Testis (tissue), 5 donors: ENCODE measurements at places on chromosomes 4 and X. TPM values are rescaled to one million over a fixed set of nuclear protein-coding genes. Genes with fewer than 3 reads are reported as not detected.

DNA sequence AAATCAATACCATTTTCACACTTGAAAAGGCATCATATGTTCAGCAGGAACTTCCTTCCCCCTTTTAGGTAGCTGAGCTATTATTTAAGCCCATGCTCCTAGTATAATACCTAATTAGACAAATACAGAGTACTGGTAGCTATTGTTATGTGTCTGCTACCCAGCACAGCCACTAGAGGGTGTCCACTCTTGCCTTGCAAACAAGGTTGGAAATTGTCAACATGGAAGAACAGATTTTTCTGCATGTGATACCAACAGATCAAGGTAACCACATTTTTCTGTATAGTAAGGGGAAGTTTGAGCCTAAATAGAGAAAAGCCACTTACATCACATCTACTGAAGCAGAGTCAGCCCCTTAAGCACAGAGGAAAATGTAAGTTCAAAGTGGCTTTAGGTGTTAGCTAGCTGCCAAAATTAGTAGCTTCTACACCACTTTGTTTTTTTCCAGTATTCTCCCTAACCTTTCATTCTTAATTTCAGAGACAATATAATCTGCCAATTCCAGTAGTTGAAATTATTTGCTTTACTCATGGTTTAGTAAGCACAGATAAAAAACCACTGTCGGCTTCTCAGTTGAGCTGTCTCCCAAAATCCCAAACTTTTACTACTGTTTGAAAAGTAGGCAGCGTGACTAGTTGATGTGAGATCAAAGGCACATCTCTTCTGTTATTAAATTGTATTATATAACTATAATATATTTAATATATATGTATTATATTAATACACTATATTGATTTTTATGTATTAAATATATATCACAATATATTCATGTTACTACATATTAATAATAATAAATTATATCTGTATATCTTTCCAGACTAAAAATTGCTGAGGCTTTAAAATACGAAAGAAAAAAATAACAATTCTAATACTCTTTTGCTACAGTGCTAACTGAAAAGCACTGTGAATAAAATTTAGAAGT, 38.2 kb downstream of the EDNRA start:
- no peaks in the 10 kb centered on the region for H3K36me3 ChIP-seq
- no peak overlapping the region for H3K27ac ChIP-seq
- H3K4me1 ChIP-seq, result no peaks in the 10 kb centered on the region
- no peak overlapping the region for H3K4me3 ChIP-seq
- no peaks in the 10 kb centered on the region for H3K27me3 ChIP-seq
- DNase-seq, result peak; percentile 82

DNA sequence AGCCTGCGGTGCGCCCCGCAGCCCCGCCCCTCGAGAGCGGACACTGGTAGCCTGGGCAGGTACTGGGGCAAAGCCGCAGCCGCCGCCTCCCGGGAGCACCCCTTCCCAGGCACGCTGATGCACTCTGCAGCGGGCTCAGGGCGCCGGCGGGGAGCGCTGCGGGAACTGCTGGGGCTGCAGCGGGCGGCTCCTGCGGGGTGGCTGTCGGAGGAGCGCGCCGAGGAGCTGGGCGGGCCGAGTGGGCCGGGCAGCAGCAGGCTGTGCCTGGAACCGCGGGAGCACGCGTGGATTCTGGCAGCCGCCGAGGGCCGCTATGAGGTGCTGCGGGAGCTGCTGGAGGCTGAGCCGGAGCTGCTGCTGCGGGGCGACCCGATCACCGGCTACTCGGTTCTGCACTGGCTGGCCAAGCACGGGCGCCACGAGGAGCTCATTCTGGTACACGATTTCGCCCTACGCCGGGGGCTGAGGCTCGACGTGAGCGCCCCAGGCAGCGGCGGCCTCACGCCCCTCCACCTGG, 401 bp downstream of the SOWAHD start:
- H3K4me3 ChIP-seq, result peak overlapping the region; percentile 37
- no peaks in the 10 kb centered on the region for H3K4me1 ChIP-seq
- no peaks in the 10 kb centered on the region for H3K27me3 ChIP-seq
- DNase-seq, result no peak
- H3K27ac ChIP-seq, result peak overlapping the region; percentile 39

DNA sequence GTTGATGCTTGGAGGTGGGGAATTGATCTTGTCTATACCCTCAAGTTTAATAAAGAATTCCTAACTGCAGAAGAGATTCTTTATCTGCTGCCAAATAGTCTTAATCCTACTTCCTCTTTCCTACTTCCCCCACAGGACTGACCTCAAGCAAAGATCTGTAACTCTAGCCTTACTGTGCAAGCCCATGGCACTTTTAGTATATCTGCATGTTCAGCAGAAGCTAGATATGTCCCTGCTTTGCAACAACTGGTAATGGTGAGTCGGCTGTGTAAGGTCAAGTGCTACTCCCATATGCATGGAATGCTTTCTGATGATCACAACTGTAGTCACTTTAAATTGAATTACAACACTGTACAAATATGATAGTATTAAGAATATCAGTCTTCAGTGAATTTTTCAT, 26.3 kb upstream of the PDS5A start:
- no peaks in the 10 kb centered on the region for H3K36me3 ChIP-seq
- H3K4me1 ChIP-seq, result no peaks in the 10 kb centered on the region
- no peaks in the 10 kb centered on the region for H3K27me3 ChIP-seq

GRCh38 chr4:81503586-81503985, 31.9 kb upstream of the RASGEF1B start:
- H3K27ac ChIP-seq, result no peak overlapping the region
- no peaks in the 10 kb centered on the region for H3K36me3 ChIP-seq
- no peaks in the 10 kb centered on the region for H3K27me3 ChIP-seq
- H3K4me3 ChIP-seq, result no peak overlapping the region

The PLXNB3 gene
- 49.3 TPM for total RNA-seq

The COX7B2 gene
- total RNA-seq, result 14.3 TPM

DNA sequence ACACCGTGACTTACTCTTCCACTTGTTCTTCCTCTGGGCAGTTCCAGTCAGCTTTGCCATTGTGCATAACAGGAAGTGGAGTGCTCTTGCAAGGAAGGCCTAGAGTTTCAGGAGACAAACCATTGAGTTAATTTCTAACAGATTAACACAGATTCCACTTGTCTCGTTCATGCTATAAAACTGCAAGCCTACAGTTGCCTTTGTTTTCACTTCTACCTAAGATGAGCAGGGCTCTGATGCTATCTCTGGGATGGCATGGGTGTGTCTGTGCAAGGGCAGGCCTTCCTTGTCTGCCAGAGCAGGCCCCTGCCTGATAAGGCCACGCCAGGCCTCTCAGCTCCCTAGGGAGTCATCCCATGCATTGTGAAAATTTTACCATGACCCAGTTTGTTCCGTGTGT, 67.7 kb upstream of the PGRMC2 start:
- H3K4me3 ChIP-seq, result no peak overlapping the region
- peaks cover 9% of the 10 kb centered on the region for H3K4me1 ChIP-seq
- no peak for DNase-seq
- H3K27ac ChIP-seq, result no peak overlapping the region

The GEMIN8 gene
- 23.6 TPM for total RNA-seq

The PAGE4 gene
- total RNA-seq, result 0.94 TPM

GRCh38 chr4:83552924-83553323, 17.0 kb downstream of the GPAT3 start:
- DNase-seq, result no peak
- H3K4me3 ChIP-seq, result no peak overlapping the region
- H3K27ac ChIP-seq, result no peak overlapping the region
- H3K36me3 ChIP-seq, result no peaks in the 10 kb centered on the region

GRCh38 chr4:176084769-176085168, 19.1 kb downstream of the WDR17 start:
- no peaks in the 10 kb centered on the region for H3K4me1 ChIP-seq
- H3K4me3 ChIP-seq, result no peak overlapping the region
- no peaks in the 10 kb centered on the region for H3K36me3 ChIP-seq
- H3K27me3 ChIP-seq, result no peaks in the 10 kb centered on the region
- H3K27ac ChIP-seq, result no peak overlapping the region

DNA sequence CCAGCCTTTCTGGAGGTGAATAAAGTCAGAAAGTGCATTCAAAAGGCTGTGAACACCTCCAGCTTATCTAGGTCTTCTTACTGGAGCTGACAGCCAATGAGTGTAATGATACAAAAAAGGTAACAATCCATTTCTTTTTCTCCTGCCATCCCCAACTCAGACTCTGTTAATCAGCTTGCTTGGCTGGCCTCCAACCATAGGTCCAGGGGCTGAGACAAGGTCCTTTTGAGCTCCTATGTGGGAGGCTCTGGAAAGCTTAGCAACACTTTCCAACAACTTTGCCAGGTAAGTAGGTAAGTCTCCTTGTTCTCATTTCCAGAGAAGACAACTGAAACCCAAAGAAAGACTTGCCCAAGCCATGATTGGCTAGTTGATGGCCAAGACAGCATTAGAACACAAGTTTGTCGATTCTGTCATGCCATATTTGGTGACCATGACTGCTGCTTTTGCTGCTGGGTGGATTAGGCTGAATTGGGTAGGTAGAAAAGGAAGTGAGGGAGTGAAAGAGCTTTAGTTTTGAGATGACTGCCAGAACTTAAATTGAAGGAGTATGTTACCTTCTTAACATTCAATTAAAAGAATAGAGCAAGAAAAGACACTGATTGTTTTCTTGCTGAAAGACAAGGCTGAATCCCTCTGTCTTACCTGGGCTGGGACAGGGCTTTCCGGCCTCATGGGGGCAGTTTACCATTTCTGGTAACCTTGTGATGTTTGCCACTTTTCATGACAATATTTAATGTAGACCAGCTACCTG, 22.8 kb downstream of the VSIG4 start:
- H3K36me3 ChIP-seq, result no peaks in the 10 kb centered on the region
- H3K4me3 ChIP-seq, result no peak overlapping the region
- no peaks in the 10 kb centered on the region for H3K4me1 ChIP-seq
- DNase-seq, result no peak
- no peaks in the 10 kb centered on the region for H3K27me3 ChIP-seq

The HADH gene
- 65.6 TPM for total RNA-seq

DNA sequence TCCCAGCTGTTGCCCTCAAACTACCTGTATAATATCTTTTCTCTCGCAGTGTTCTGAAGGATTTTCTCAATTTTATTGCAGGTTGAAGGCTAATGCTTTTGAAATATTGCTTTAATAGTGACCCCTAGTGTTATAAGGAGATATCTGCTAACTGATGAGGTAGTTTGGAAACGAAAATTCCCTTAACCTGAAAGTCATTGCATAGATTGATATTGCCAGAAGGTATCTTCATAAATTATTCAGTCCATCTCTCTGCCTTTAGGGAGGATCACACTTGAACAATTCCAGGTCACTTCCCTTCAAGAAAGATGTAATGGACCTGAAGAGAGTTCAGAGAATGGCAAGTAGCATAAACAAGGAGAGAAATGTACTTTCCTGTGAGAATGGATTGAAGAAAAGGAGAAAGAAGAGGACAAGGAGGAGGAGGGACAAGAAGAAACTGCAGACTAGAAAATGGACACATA, 44.1 kb downstream of the TIGD4 start:
- H3K4me1 ChIP-seq, result no peaks in the 10 kb centered on the region
- H3K27ac ChIP-seq, result no peak overlapping the region
- no peak overlapping the region for H3K4me3 ChIP-seq
- no peaks in the 10 kb centered on the region for H3K27me3 ChIP-seq
- H3K36me3 ChIP-seq, result no peaks in the 10 kb centered on the region

The SLC2A9 gene
- 6.8 TPM for total RNA-seq

DNA sequence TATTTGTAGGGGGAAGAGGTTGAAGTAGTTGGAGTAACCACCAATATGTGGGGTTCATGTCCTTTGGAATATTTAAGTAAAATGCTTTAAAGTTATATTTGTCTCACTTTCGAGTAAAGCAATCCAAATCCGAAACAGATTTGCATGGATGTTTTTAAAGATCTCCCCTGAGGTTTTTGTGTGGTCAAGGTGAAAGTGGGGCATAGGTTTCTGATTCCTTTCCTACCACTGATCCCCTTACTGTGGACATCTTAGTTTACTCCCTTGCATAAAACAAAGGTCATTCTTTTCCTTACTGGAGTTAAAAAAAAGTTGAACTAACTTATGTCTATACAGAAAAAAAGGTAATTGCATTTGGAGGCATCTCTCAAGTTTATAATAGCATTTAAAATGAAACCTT, 71.9 kb upstream of the PHOX2B start:
- no peaks in the 10 kb centered on the region for H3K27me3 ChIP-seq
- H3K27ac ChIP-seq, result no peak overlapping the region
- no peak overlapping the region for H3K4me3 ChIP-seq

The NDST3 gene
- total RNA-seq, result 0.47 TPM

The USP17L27 gene
- not detected for total RNA-seq

- no peaks in the 10 kb centered on the region for H3K36me3 ChIP-seq
- peak overlapping the region; percentile 56 for H3K27ac ChIP-seq
- H3K4me1 ChIP-seq, result peaks cover 22% of the 10 kb centered on the region
- H3K4me3 ChIP-seq, result no peak overlapping the region
- no peaks in the 10 kb centered on the region for H3K27me3 ChIP-seq
- peak; percentile 47 for DNase-seq
Observed at GRCh38 chr4:184383497-184384055, 90.8 kb downstream of the IRF2 start.

The PRRG1 gene
- total RNA-seq, result 4.9 TPM

The ELF4 gene
- total RNA-seq, result 4.2 TPM

The ARSJ gene
- total RNA-seq, result 0.74 TPM

- DNase-seq, result no peak
- no peak overlapping the region for H3K4me3 ChIP-seq
- H3K27ac ChIP-seq, result no peak overlapping the region
- no peaks in the 10 kb centered on the region for H3K36me3 ChIP-seq
- no peaks in the 10 kb centered on the region for H3K27me3 ChIP-seq
Observed at GRCh38 chr4:85496933-85497332, 22.0 kb downstream of the ARHGAP24 start.

GRCh38 chrX:308821-309520, 9.6 kb downstream of the GTPBP6 start:
- H3K4me3 ChIP-seq, result no peak overlapping the region
- H3K27me3 ChIP-seq, result no peaks in the 10 kb centered on the region
- H3K36me3 ChIP-seq, result no peaks in the 10 kb centered on the region
- DNase-seq, result no peak
- no peak overlapping the region for H3K27ac ChIP-seq

DNA sequence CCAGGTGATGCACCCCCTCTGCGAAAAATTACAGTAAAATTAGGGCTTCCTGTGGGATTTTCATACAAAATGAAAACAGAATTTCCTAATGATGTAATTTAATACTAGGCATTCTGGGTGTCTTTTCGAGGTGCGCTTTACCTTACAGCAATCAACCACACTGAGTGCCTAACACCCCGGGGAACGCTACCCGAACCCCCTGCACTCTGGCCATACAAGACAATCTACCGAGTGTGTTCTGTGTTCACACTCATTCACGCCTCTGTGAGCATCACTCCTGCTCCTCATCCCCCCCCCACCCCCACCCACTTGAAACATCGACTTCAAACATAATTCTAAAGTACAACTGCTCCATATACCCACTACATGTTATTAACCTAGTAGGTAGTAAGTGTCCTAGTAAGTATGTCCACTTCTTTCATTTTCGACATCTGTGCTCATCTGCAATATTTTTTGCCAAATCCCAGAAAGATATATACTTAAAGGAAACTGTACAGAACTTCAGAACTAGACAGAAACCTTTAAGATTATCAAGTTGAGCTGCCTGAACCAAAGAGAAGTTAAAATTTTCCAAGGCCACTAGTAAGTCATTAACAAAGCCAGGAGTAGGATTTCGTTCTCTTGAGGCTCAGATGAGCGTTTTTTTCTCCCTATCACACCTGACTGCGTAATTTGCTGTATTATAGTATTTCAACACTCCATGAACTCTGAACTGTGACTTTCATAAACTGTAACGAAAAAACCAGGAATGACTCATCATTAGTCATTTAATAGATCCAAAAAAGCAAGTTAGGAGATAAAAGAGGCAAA, 80.0 kb downstream of the FAT1 start:
- peaks cover 8% of the 10 kb centered on the region for H3K4me1 ChIP-seq
- H3K4me3 ChIP-seq, result no peak overlapping the region
- no peaks in the 10 kb centered on the region for H3K36me3 ChIP-seq
- H3K27me3 ChIP-seq, result no peaks in the 10 kb centered on the region
